ENCODE measurements at places on chromosomes 12 and 14.

DNA sequence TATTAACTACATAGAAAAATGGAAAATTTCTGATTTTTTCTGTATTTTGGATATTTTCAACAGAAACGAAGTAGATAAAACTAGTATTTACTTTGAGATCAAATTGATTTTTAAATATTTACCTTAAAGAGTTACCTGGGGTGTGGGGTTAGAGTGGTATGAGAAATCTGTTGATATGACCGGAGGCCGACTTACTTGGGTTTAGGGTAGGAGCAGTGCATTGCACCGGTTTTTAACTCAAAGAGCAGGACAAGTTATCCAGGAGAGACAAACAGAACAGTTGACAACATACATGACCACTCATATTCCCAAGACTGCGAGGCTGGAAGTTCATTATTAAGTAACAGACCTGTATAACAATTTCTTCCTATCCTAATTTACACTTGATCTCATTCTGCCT lies 31.4 kb downstream of the TPH2 start:
- no peak for DNase-seq

DNA sequence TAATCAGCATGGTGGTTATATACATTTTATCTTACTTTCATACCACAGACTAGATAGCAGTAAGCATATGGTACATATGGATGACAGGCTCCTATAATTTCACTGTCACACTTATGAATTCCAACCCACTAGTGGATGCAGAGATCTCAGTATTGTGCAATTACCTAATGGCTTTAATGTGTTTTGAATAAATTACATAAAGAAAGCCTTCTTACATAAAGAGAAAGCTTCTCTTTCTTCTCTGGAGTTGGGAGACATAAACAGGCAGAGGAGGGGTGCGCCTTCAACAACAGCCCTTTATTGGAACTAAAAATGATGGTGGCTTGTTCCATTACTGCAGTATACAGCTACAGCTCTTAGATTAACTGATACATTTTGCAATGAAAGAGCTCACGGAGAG lies 52.6 kb downstream of the SAV1 start:
- no peak for DNase-seq

GRCh38 chr12:23704992-23705943 lies 244.2 kb downstream of the SOX5 start:
- DNase-seq, result no peak

DNA sequence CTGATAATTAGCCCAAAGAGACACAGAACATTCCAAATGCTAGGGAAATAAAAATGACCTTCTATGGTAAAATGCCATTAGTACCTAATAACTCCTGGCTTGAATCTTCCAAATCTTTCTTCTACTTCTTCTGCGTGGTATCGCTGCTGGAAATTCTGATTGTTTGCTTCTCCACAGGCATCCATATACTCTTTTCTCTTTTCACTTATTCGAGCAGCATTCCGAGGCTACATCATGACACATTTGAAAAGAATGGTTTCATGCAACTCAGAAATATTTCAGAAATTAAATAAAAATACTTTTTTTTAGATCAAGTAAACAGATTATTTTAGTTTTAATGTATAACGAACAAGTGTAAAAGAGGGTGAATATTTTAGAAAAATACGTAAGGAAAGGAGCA lies 18.9 kb downstream of the ZCCHC8 start:
- DNase-seq, result no peak

DNA sequence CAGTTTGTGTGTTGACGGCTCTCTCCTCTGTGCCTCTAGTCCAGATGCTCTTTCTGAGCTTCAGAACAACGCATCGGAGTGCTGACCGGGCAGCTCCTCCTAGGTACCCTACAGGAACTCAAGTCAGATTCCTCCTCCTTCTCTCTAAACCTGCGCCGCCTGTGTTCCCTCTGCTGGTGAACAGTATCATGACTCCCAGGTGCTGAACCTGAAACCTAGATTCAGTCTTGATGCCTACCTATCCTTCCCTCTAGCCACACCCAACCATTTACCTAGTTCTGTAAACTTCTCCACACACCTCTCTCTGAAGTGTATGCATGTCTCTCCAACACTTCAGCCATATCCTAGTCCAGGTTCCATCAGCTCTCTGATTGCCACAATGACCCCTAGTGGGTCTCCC lies 112.7 kb downstream of the EFCAB11 start:
- DNase-seq, result no peak

- DNase-seq, result no peak
Observed at GRCh38 chr14:76531085-76531484, 155.1 kb downstream of the ESRRB start.
